ENCODE measurements at places on chromosomes 5 and 9.

- DNase-seq = no peak
Measured at GRCh38 chr9:123863164-123863855, 66.6 kb downstream of the DENND1A start.

DNA sequence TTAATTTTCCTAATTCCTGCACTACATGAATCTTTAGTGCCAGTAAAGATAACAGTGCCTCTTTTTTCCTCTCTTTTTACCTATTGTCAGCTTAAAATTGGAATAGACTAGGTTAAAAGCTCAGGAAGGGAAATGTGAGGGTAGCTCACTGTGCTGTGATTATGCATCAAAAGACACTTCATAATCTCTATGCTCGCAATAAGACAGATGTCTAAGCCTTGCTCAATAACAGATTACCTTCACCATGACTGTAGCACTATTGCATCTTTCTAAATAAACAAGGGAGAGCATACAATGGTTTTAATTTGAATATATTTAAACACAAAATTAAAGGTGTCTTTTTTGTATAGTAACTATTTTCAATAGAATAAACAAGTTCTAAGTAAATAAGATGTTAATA, 130.1 kb downstream of the FBN2 start:
- no peak for DNase-seq

DNA sequence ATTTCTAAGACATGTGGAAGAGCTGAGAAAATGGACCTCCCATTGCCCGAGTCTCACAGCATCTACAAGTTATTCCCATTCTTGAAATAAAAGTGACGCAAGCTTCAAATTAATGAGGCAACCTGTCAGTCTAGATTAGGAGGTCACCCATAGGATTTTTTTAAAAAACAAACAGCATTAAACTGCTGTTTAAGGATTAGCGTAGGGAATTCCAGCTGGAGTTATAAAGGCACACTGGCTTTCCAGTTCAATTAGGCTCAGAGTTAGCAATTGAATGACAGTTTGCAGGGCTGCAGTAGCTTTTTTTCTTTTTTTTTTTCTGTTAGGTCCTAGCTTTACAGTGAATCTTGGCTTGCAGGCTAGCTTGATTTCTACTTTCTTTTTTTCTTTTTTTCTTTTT, 16.2 kb downstream of the PRKACG start:
- DNase-seq = no peak

DNA sequence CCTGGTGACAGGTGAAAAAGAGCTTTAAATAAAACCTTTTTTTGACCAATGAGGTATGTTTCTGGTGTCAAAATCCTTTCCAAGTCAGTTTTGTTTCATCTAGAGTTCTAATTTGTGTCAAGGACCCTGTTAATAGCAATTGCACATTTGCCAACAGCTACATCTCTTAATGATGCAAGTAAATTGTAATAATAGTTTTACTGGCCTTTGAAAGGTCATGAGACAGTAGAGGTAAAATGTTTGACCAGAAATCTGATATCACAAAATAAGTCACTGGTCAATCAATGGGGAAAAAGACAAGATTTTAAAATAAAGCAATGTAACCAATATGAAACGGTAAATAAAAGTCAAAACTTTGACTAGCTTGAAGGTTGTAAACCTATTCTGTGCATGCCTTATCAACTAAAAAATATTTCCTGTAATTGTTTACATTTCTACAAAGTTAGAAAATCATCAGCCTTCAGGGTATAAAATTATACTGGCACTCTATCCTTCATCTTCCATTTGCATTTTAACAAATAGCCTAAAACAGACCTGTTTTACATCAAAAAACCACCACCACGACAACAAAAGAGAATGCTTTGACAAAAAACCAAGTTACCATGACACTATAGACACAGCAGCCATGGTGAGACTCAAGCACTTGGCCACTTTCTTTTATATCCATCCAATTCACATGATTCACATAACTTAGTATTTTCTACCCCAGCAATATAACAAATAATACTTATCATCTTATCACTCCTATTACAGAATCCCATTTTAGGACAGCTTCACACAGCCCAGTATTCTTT, 3.0 kb downstream of the NADK2 start:
- no peak for DNase-seq

DNA sequence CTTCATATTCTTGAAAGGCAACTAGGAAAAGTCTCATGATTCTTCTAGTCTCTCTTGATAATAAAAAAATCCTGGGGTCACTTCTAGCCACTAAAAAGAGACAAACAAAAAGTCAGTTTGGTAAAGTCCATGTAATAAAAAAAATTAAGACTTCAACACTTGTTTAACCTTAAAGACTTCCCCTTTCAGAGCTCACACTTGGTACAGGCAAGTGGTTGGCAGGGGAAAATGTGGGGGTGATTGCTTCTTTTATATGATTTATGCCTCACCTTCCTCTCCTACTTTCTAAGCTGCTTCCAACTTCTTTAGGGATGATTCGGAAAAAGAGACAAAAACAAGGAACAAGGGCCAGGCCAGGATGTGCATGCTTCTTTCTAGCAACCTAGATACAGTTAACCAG, 5.1 kb upstream of the ERCC6L2 start:
- no peak for DNase-seq

GRCh38 chr5:1140171-1140817, 28.4 kb upstream of the SLC12A7 start:
- peak; percentile 77 for DNase-seq

GRCh38 chr9:85534340-85534739, 207.4 kb downstream of the AGTPBP1 start:
- no peak for DNase-seq

DNA sequence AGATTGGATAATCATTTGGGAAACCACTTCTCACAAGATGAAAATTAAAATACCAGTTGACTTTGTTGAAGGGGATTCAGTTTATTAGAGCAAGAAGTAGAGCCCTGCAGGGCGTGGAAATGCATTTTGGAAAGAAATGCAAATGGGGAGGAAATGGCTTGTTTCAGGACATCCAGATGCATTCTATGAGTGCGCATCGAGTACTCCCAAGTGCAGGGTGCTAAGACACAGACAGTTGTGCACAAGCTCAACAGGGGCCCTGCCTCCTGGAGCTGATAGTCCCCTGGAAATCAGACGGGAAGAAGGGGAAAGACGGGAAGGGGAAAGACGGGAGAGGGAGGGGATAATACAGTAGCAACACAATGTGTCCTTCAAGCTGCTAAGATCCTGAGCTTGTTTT, 64.0 kb downstream of the NSUN2 start:
- DNase-seq = no peak

- peak; percentile 68 for DNase-seq
Measured at GRCh38 chr9:135501261-135502167, 1.0 kb downstream of the MRPS2 start.

- no peak for DNase-seq
Measured at GRCh38 chr9:4152876-4153275, 147.0 kb downstream of the GLIS3 start.

DNA sequence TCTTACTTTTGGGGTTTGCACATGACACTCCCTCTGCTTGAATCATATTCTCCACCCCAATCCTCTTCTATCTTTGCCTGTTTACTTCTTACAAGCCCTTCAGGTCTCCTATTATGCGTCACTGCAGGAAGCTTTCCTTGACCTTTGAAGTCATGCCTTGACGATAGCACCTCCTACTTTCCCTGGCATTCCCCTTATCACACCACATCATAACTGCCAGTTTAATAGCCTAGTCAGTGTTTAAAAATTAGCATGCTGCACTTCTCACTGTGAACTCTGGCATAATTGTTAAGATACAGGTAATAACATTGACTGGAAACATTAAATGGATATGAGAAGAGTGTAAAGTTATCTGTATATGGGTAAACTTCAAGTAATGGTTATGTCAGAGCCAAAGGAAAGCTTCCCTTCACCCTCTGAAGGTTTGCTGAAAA, 37.1 kb upstream of the CEP120 start:
- peak; percentile 86 for DNase-seq

GRCh38 chr5:119420169-119420568, 32.1 kb upstream of the HSD17B4 start:
- DNase-seq = no peak

DNA sequence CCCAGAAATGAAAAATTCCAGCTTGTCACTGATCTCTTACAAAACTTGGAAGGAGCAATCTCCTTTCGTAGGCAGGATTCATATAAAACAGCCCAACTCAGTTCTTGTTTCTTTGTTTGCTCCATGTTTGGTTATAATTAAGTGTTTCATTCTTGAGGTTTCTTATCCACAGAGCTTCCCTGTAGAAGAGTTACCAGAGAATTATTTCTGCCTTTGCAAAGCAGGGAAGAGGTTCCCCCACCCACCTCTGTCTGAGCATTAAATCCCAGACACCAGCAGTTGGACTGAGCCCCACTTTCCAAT, 34.1 kb upstream of the RAI14 start:
- DNase-seq = no peak

DNA sequence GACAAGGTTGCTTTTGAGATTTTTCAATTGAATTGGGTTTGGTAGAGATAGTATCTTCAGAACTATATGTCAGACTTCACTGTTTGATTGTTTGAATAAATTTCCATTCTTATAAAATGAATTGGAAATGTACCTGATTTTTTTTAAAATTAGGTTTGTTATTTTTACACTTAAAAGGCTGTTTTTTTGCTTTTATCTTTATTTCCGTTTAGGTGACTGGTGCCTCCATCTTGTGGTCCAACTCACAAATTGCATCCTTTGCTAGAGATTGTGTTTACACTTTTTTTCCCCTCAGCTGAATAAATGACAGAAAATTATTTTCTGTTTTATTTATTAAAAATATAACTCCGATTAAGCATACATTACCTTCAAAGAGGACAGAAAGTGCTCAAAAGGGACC, 15.6 kb downstream of the NDUFAF2 start:
- peak; percentile 12 for DNase-seq

GRCh38 chr5:83715236-83716065, 5.2 kb downstream of the HAPLN1 start:
- peak; percentile 48 for DNase-seq

- no peak for DNase-seq
Measured at GRCh38 chr9:124000161-124000783, 11.3 kb upstream of the LHX2 start.

DNA sequence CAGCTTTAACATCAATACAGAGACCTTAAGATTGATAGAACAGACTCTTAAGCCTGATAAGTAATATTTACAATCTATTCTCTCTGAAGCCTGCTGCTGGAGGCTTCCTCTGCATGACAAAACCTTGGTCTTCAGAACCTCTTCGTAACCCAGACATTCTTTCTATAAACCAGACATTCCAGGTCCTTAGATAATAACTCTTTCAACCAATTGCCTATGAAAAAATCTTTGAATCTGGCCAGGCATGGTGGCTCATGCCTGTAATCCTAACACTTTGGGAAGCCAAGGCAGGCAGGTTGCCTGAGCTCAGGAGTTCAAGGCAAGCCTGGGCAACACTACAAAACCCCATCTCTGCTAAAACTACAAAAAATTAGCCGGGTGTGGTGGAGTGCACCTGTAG, 327.8 kb downstream of the ENC1 start:
- no peak for DNase-seq

DNA sequence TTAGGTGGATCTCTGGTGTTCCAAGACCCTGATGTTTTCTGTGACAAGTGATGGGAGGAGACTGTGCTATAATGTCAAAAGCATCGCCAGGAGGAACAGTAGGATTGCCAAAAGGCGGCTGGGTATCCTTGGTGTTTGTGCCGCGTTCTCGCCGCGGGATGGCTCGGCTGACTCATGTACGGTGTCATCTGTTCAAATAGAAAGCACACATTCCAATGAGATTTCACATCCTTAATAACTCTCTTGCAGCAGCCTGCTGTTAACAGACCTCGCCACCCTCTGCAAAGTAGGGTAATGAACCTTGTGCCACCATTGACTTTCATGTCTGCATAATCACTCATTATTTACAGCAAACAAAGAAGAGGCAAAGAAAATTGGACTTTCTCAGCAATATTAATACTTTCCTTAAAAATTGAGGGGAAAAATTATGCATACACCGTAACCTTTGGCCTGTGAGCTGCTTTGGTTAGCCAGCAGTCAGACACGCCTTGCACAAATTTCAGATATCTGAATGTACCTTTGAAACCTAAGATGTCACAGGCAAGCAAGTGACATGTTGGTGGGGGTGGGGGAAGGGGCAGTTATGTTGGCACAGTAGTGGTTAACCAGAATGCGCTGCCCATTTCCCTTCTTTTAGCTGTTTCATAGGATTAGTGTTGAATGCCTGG, 289.4 kb downstream of the EFNA5 start:
- DNase-seq = peak; percentile 86

DNA sequence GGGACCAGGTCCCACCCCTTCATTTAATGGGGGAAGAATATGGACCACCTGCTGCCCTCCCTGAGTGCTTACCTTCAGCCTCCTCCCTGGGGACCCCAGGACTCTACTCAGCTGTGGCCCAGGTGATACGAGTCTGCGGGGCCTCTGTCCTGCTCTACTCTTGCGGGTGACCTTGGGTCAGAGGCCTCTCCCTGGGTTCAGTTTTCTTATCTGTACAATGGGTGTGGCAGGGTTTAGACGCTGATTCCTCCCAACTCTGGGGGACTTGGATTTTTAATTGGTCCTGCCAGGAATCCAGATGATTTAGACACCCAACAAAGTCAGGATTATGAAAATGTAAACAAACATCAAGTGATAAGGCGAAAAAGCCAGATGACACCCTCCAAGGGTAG, 25.0 kb downstream of the FAM163B start:
- no peak for DNase-seq

GRCh38 chr9:126957687-126958053, 43.1 kb downstream of the RALGPS1 start:
- peak; percentile 45 for DNase-seq

DNA sequence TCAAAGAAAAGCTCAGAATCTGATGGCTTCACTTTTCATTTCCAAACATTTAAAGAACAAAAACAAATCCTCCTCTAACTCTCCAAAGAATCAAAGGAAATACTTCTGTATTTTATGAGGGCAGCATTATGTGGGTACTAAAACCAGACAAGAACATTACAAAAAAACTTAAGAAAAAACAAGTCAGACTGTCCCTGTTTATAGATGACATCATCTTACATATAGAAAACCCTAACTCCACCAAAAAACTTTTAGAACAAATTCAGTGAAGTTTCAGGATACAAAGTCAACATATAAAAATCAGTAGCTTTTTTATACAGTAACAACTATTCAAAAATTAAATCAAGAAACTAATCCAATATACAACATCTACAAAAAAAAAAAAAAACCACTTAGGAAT, 136.2 kb downstream of the PJA2 start:
- no peak for DNase-seq

- no peak for DNase-seq
Measured at GRCh38 chr9:32385152-32385884, 875 bp downstream of the ACO1 start.

DNA sequence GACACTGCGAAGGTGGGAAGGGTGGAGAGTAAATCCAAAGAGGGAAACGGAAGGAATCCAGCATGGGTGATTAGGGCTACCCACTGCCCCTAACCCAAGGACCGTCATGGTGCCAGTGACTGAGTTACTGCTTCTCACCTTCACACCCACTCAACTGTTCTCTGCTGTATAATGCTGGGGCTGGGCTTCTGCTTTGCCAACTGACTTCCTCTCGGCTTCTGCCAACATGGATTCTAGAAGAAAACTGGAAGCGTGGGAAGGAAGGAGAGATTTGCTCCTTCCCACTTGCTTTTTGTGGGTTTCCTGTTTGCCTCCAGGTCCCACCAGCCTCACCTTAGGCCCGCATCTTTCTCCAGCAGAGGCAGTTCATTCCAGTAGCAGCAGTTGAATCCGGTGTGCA, 153.5 kb upstream of the RAI14 start:
- DNase-seq = no peak

All from kidney tubule cell (primary cell).